ENCODE measurements at places on chromosomes 5 and 9.

GRCh38 chr5:180333661-180334060 is 19.5 kb downstream of the GFPT2 start:
- DNase-seq: no peak

- DNase-seq: no peak
These were observed 7.6 kb downstream of the PAM start for GRCh38 chr5:102762562-102763227.

- no peak for DNase-seq
These were observed 93.7 kb upstream of the DAB2 start for GRCh38 chr5:39518516-39518915.

DNA sequence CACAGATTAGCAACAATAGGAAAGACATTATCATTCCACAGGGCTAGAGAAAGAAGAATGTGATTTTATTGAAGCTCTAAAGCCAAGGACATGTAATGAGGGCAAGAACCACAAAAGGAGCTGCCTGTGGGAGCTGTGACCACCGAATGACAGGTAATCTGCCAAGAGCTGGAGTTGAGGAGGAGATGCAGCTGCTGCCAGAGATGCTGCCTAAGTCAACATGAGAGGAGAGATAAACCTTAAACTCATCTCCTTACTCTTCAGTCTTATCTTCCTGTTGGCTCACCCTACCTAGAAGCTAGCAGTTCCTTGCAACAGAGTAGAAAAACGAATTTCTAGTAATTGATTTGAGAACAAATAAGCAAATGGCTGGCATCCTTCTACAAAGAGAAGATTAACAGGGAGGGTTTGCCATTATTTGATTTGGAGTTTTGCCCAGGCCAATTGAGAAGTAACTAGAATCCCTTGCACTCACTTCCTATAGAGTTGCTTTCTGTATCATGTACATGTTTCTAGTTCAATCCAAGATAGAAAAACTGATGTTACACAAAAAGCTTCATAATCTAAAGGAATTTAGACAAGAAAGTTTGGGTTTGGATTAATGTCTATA is 539.2 kb downstream of the TLE1 start:
- DNase-seq: no peak

DNA sequence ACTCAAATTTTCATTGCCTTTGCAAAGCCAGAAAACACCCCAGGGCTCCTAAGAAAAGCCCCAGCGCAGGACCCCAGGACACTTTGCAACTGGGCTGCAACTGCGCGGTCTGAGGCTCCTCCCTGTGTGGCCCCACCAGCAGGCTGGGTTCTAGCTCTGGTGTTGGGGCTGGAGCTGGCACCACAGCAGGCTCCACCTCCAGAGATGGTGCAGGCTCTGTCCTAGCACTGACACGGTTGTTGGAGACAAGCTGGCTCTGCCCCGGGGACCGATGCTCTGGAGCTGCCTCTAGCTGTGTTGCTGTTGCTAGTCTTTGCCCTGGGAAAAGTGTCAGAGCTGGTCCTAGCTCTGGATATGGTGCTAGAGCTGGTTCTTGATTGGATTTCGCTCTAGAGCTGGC is 13.6 kb downstream of the LCN10 start:
- no peak for DNase-seq

DNA sequence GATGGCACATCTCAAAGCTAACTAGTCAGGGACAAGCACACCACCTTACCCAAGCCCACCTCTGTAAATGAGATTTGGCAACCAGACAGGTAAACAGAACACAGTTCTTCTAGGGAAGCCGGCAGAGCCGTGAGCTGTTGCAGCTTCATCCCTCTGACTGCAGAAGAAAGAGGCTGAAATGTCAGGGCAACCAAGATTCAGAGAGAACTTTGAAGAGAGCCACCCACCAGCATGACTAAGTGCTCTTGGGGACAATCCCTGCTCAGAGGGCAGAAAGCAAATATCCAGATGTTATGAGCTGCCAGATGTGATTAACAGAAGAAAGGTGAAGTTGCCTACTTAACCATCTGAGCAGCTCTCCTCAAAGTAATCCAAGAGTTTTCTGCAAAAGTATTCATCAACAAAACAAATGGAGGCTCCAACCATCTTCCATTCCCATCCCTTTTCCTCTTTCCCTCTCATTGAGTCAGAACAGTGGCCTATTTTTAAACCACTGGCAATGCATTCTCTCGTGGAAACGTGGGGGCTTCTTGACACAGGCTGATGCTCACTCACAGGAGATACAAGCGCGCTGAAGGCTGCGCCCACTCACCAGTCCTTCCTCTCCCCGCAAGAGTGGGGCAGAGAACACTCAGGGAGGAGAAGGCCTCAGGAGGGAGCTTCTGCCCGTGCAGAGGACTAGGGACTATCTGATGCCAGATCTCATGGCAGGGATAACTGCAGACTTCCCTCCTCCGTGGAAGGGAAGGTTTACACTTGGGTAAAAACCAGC is 57.1 kb downstream of the SLIT3 start:
- DNase-seq: no peak

- DNase-seq: no peak
These were observed 408.1 kb downstream of the MAT2B start for GRCh38 chr5:163913548-163913947.

DNA sequence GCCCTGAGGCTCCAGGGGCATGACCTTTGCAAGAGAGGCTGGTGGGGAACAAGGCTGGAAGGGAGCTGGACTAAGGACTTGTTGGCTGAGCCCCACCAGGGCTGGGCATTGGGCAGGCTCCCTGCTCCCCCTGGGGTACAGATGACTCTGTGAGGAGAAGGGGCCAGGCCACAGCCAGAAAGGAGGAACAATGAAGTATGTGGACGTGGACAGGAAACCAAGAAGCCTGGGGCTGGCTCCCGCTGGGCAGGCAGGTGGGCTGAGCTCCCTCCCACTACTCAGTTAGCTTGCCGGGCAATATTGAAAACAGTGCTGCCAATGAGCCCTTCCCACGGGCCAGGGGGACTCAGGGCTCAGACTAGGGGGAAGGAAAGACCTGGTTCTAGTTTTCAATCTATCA is 66.1 kb upstream of the SPTLC1 start:
- DNase-seq: no peak

DNA sequence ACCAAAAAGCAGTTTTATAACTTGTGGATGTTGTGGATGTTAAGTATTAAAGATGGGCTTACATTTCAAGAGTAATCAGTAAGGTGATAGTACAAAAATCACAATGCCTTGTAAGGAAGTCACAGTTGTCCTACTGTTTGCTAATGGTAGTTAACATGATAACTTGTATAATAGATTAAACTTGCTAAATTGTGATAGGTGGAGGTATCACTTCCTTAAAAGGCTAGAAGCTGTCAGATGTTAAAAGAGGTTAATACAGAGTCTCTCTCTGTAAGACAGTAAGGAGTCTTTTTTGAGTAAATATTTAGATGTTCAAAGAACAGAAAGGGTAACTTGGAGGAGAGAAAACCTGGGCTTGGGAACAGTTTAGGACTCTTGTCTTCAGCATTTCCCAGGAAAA is 14.2 kb upstream of the MACIR start:
- no peak for DNase-seq

DNA sequence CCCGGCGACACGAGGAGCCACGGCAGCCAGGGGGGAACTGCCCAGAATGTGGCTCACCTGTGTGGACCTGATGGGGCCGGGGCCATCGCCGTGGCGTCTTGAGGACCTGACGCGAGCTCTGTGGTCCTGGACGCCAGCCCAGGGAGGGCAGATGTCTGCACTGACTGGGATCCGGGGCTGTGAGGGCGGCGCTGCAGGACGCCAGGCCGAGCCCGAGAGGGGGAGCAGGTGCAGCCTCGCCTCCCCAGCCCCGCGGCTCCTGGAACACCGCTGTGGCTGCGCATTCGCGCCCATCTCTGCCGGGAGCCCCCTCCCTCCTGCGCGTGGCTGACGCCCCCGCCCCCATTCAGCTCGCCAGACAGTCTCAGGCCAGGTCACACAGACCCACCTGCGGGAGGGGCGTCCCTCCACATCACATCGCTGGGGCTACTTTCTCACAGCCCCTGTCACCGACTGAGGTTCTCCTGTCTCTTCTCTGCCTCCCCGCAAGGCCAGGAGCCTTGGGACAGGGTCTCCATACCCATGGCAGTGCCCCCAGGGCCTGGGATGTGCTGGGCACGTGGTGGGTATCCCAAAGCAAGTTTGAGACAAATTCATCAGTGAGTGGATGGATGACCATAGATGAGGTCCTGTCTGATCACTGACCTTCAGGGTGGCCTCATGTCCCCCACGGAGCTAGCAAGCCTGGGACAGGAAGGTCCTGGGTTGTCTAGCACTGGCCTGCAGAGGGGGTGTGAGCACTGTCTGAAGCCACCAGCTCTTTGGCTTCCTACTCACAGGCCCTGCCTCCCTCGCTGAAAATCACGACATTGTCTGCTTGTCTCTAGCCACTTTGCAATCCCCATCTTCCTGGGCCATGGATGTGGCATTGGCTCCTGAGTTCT is 47.3 kb downstream of the RASGEF1C start:
- DNase-seq: peak; percentile 19

DNA sequence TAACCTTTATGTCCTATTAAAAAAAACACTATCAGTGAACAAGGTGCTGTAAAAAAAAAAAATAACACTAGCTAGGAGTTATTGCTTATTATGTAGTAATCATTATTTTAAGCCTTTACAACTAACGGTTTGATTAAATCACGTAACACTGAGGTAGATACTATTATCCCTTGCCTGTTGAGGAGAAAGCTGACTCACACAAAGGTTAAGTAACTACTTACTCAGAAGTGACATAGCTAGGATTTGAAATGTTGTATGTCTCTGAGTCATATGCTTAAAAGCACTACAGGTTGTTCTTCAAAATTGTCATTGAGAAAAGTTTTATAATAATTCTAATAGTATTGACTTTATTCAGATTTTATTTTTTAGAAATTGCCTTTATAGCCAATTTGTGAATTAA is 8.8 kb downstream of the TENT2 start:
- no peak for DNase-seq

DNA sequence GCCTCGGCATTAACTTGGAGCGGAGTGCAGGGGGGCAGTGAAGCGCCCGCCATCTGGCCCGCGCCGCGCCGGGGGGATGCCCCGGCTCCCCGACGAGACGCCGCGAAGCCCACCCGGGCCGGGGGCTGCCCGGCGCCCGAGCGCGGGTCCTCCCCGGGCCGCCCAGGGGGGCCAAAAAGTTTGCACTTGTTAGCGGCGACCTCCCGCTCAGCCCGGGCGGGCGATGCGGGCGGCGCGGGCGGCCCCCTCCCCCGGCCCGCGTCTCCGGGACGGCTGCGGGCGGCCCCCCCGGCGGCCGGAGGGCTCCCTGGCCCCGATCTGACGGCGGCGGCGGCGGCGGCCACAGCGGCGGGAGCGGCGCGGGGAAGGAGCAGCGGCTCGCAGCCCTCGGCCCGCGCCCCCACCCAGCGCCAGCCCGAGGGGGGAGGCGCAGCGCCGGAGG is at the start of gene NTNG2:
Gene NTNG2 (plus strand): TSS at position 316 of the 442 bp plus-strand sequence. CDS start 4,774 bp downstream, outside the sequence.
- no peak for DNase-seq

DNA sequence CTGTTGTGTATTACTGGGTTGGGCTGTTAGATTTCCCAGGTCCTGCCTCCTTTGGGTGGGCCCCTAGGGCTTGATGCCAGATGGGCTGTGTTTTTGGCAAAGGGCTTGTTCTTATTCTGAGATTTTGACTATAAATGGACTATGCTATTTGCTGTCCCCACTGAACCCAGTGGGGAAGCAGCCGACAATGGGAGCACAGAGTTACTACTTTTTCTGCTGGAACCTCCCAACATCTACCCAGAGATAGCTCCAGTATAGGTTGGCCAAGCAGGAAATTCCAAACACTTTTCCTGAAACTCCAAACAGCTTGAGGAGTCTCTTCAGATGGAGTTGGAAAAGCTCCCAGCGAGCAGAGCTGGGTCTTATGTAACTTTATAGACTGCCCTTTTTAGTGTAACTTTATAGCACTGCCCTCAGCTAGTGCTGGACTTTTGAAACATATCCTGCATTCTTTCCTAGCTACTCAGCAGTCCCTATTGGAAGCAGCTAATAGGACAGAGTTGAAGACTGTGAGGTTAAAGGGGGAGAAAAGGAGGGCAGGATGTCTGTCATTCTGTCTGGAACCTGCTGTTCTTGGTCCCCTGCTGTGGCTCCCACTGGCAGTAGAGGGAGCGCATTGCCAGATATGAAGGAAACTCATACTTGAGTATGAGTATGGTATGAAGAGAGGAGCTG is 21.0 kb downstream of the RUSC2 start:
- no peak for DNase-seq

GRCh38 chr9:70883056-70883455 is 238.4 kb downstream of the TRPM3 start:
- DNase-seq: no peak

GRCh38 chr5:91367344-91367743 is 15.8 kb downstream of the ARRDC3 start:
- DNase-seq: no peak

- no peak for DNase-seq
These were observed 274.4 kb upstream of the CLINT1 start for GRCh38 chr5:158133369-158133768.

DNA sequence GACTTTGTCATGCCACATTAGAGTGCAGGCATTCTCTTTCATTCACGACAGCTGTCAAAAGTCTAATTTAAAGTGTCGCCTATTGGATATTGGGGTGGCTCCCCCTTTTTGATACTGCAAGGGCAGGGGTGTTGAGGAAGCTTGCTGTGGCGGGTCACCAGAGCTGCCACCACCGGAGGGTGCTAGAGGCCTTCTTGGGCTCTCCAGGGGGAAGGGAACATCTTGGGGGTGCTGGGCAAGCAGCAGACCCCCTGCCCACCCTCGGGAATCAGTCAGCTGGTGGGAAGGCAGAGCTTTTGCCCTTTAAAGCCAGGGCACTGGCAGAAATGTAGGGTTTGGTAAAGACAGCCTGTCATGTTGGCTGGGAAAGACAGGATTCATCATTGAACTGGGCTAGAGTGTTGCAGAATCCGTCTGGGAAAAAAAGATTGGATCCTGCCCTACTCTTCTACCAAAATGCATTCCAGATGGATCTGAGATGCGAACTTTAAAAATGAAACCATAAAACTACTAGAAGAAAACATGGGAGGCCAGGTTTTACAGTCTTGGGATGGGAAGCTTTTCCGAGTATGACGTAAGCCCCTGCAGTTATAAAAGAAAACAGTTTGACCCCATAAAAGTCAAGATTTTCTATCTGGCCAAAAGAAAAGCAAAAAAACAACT is 22.3 kb downstream of the COL5A1 start:
- no peak for DNase-seq

DNA sequence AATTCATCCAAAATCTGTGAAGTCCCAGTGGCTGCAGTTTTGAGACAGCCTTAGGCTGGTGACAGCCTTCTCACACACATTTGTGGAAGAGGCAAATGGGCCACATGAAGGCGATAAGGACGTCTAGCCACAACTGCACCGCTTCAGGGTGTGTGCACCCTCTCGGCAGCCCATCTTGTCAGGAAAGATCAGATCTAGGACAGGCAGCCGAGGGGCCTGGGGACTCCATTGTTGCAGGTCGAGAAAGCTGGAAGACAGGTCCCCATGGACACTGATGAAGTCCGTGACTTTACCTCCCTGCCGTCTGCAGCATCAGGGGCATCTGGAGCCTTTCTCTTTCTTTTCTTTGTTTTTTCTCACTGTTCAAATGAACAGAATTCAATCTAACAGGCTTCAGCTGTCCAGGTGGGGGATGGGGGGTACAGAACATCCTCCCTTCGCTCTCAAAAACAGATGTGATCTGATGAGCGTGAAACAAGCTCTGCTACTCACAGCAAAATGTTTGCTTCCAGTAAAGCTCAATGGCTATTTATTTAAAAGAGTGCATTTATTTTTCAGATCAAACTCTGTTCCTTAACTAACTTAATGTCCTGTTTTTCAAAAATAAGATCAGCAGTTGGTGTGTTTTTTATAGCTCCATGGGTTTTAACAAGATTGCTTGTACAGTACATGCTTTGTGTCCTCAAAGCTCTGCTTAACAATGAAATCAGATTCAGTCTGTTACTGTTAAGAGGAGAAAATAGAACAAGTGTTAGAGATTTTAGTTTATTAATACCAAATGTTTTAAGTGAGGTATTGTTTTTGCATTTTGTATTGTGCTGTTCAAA is 111.8 kb upstream of the OTULINL start:
- DNase-seq: no peak
